ENCODE measurements at places on chromosomes 4 and X.
A peak's percentile ranks its signal among the peaks of the same experiment; 100 is the strongest.

- no peak for DNase-seq
Measured at GRCh38 chrX:132271311-132271778, 52.1 kb upstream of the RAP2C start.

- no peak for DNase-seq
Measured at GRCh38 chr4:104870495-104871233, 276.0 kb upstream of the TET2 start.

- no peak for DNase-seq
Measured at GRCh38 chr4:2944586-2945526, 18.4 kb downstream of the NOP14 start.

- DNase-seq, result no peak
Measured at GRCh38 chrX:118423558-118423957, 72.1 kb upstream of the DOCK11 start.

DNA sequence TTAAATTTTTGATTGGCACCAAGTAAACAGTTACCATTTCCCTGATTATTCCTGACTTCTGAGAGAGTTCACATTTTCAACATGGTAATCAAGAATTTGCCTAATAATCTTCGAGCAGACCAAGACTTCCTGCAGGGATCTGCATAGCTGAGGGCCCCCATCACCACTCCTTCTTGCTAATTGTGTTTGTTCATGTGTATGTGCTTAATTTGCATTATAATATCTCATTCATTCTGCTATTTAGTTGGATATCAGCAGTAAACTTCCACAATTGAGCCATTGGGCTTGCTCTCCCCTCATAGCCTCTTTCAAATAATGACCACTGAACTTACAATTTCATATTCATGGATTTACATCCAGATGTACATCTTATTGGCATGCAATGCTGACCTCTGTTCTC lies 292.5 kb downstream of the SPATA18 start:
- peak; percentile 26 for DNase-seq

GRCh38 chrX:98207947-98208346 lies 1324.2 kb downstream of the RPA4 start:
- no peak for DNase-seq

DNA sequence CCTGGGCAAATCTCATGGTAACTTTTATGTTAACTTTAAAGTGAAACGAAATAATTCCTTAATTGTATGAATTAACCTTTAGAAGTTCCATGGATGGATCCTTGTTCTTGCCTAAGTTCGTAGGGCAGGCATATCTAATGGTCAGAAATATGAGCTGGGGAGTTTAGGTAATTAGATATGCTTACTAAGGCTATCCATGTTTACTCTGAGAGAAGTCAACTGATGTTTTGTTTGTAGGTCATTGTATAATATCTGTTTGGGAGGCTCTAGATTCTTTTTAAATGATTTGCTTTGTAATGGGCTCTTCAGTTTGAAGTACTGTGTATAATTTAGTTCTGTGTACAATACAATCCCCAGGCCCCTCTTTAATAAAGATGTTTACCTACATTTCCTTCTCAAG lies 117.0 kb downstream of the DCK start:
- no peak for DNase-seq

DNA sequence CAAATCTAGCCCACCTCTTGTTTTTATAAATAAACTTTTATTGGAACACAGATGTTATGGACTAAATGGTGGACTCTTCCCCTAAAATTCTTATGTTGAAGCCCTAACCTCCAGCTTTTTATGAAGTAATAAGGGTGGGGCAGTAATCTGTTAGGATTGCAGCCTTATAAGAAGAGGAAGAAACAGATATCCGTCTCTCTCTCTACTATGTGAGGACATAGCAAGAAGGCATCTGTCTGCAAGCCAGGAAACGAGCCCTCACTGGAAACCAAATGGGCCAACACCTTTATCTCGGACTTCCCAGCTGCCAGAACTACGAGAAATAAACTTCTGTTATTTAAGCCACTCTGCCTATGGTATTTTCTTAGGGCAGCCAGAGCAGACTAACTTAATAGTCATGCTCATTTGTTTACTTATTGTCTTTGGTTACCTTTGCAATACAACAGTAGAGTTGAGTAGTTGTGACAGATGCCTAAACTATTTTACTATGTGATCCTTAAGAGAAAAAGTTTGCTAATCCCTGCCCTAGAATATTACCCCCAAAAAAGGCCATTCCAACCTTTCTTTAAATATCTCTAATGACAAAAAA lies 67.4 kb downstream of the MANBA start:
- no peak for DNase-seq

DNA sequence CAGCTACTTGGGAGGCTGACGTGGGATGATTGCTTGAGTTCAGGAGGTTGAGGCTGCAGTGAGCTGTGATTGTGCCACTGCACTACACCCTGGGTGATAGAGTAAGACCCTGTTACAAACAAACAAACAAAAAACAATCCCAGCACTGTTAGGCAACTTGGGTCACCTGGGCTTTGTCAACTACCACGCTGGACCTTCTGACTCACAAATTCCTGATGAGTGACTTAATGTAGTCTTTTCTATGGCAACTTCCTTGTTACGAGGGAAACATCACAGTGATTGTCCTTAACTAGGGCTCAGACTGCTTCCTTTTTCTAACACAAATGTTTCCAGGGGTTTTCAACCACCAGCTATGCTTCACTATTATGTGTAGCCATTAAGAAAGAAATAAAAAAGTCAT lies 128.8 kb upstream of the GPC4 start:
- no peak for DNase-seq

GRCh38 chr4:95594013-95594412 lies 45.2 kb upstream of the UNC5C start:
- no peak for DNase-seq

DNA sequence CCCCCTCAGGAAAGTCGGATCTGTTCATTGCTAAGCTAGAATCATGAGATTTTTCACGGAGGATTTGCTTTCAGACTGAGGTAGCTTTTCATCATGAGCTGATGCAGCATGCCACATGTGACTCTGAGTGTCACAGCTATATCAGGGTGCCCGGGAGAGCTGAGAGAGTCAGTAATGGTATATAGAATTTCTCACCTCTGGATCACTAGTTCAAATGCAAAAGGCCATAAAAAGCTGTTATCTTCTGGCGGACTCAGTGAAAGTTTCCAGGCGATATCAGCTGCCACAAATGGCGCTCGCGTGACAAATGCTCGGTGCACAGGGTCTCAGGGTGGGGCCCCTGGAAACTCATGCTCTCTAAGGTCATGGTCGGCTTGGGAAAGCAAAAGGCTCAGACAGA lies 150.1 kb downstream of the DHX15 start:
- no peak for DNase-seq

DNA sequence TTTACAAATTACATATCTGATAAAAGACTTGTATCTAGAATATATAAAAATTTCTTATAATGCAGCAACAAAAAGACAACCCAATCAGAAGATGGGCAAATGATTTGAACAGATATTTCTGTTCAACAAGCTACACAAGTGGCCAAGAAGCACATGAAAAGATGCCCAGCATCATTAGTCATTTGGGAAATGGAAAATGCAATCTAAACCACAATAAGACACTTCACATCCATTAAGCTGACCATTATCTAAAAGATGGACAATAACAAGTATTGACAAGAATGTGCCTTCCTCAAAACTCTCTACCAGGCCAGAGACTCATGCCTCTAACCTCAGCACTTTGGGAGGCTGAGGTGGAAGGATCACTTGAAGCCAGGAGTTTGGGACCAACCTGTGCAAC lies 53.9 kb downstream of the SPINK2 start:
- DNase-seq, result no peak

- DNase-seq, result no peak
Measured at GRCh38 chr4:85092943-85093342, 126.5 kb upstream of the WDFY3 start.

GRCh38 chr4:37478151-37478550 lies 208.0 kb downstream of the RELL1 start:
- no peak for DNase-seq

GRCh38 chr4:147136310-147136709 lies 190.6 kb upstream of the TTC29 start:
- DNase-seq, result no peak

DNA sequence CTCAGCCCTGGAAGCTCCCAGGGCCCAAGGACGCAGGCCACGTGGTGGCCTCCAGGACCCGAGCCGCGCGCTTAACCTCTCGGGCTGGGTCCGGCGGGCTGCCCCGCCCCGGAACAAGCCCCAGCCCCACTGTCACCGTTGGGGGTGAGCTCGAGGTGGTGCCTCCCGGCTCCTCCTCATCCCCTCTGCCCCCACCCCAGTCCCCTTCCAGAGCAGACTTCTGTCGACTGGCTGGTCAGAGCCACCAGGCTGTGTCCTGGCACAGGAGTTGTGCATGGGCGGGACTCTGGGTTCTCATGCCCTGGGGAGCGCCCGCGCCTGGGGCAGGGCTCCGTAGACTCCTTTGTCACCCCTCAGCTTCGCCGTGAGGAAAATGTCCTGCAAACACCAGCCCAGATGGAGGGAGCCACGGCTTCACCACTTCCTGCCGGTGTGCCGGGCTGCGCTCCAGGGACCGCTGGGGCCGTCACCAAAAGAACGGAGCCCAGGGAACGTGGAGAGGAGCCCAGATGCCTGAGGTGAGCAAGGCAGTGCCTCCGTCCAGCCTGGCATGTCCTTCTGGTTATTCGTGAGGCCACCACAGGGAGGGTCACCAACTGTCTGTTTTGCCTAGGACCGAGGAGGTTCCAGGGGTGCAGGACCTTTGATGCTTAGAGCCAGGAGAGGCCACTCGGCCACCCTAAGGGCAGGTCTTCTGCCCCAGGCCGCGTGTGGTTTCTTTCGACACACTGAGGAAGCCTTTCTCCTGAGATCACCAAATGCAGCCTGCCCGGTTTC lies 7.1 kb upstream of the RGS12 start:
- DNase-seq, result no peak

- no peak for DNase-seq
Measured at GRCh38 chrX:153828723-153829548, 1.4 kb downstream of the PDZD4 start.

GRCh38 chr4:112521123-112522023 lies 5.4 kb upstream of the NEUROG2 start:
- DNase-seq, result no peak

DNA sequence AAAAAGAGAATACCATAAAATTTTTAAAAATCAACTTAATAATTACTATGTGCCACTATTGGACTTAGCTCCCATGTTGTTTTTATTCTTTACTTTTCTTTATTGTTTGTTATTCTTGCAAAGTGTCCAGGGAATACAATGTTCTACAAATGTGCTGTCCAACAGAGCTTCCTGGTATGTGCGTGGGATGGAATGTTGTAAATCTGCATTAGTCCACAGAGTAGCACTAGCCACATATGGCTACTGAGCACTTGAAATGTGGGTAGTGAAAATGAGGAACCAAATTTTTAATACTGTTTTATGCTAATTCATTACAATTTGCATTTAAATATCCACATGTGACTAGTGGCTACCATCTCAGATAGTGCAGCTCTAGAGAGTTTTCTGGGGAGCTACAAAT lies 14.3 kb upstream of the CORIN start:
- DNase-seq, result no peak

DNA sequence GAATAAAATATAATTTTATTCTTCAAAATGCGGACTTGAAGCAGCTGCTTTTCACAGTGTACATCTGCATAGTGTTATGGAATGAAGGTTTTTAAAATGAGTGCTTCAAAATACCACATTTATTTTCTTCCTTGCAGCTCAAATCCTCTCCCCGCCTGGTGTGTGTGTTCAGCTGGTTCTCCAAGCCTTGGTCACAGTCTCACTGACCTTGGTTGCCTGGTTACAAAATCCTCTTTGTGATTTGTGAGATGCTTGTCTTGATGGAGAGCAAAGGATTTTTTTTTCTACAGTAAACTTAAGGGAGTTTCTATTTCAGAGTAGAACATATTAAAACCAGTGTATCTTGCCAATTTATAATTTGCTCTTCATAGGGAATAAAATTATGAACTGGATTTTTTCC lies 139.2 kb downstream of the PCDH18 start:
- DNase-seq, result no peak

DNA sequence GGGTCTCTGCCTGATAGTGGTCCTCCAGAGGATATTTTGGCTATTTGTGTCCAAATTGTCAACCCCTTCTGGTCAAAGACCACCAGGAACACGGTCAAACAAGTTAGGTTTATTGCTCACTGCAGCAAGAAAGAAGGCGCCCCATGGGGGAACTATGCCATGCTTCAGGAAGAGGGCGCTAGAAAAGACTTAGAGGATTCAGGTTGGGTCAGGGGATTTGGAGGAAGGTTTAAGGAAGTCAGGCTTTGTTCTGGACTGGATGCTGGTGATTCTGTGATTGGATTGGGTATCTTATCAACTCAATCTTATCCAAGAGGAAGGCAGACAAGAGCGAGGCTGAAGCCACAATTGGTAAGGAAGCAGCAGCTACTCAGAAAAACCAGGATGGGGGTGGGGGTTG lies 14.3 kb upstream of the ELF4 start:
- DNase-seq, result no peak

- no peak for DNase-seq
Measured at GRCh38 chr4:119746951-119747350, 118.3 kb upstream of the PDE5A start.

DNA sequence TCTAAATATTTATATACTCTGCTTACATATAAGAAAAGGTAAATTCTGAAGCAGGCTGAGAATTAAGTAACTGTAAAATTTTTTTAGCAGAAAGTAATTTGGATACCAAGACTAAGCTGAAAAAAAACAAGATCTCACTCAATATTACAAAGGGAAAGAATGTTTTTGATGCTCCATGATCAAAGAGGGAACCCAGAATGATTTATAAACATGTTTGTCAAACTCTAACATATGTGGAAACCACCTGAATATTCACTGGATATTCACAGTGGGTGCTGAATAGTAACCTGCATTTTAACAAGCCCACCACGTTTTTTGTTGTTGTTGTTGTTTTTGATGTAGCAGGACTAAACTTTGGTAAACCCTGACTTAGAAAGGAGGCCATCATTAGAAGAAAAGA lies 324.9 kb upstream of the GATB start:
- no peak for DNase-seq

GRCh38 chrX:78957768-78958130 lies 12.6 kb downstream of the P2RY10 start:
- DNase-seq, result no peak

GRCh38 chr4:120517966-120518365 lies 404.6 kb downstream of the PRDM5 start:
- peak; percentile 37 for DNase-seq

DNA sequence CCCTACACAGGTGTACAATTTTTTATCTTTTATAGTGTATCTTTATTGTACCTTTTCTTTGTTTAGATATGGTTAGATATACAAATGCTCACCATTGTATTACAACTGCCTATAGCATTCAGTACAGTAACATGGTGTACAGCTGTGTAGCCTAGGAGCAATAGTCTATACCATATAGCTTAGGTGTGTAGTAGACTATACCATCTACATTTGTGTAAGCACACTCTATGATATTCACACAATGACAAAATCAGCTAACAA lies 80.3 kb downstream of the FAM13A start:
- DNase-seq, result no peak

GRCh38 chrX:94256396-94256795 lies 582.4 kb downstream of the FAM133A start:
- DNase-seq, result no peak

- no peak for DNase-seq
Measured at GRCh38 chrX:133185119-133185518, 33.0 kb downstream of the TFDP3 start.

- DNase-seq, result no peak
Measured at GRCh38 chrX:129678614-129679195, 23.9 kb upstream of the APLN start.

GRCh38 chr4:110365761-110366160 lies 110.2 kb upstream of the ENPEP start:
- no peak for DNase-seq

GRCh38 chr4:113447769-113448168 lies 313.8 kb downstream of the CAMK2D start:
- DNase-seq, result no peak

Measured in iPS-NIHi11 (cell line).